ENCODE measurements at places on chromosomes 7 and 10.

DNA sequence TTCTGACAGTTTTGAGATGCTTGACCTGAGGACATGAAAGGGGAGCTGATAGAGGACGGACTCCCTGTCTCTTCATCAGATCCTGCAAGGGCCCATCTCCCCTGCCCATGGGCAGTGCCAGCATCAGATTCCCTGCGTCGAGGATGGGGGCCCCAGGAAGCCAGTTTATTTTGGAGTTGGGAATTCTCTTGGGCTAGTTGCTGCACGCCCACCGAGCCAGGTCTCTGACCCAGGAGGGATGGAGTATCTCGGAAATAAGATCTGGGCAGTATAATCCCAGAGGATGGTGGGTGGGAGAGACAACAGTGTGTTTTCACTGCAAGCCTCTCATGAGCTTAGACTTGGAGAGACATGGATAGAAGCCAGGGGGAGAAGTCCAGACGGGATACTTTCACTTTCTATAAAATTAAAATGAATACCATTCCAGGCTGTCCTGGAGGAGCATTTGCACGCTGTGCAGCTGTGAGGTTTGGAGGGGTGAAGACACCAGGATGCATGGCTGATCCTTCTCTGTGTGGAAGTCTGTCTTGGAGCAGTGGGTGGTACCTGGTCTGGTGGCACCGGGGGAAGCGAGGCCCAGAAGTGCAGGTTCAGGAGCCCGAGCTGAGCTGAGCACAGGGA lies 25.8 kb downstream of the DOCK1 start:
- no peak for DNase-seq

DNA sequence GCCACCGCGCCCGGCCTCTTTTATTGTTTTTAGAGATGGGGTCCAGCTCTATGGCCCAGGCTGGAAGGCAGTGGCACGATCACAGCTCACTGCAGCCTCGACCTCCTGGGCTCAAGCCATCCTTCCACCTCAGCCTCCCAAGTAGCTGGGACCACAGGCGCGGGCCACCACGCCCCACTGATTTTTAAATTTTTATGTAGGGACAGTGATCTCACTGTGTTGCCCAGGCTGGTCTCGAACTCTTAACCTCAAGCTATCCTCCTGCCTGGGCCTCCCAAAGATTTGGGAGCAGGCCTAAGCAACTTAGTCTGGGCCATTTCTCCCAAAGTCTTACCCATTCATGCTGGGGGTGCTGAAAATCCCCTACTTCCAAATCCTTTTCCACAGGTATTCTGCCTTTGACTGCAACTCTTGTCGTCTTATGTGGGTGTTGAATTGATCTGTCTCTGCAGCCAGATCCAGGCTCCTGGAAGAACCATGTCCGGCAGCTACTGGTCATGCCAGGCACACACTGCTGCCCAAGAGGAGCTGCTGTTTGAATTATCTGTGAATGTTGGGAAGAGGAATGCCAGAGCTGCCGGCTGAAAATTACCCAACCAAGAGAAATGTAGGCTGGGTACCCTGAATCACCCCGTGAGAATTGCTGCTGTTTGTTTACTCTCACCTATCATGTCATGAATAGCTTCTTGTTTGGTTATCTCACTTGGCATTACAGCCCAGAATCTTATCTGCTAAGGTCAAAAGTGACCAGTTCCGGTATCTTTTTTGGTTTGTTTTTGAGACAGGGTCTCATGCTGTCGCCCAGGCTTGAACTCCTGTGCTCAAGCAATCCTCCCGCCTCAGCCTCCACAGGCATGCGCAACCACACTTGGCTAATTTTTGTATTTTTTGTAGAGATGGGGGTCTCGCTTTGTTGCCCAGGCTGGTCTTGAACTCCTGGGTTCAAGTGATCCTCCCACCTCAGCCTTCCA lies 1.1 kb downstream of the ZDHHC4 start:
- DNase-seq = no peak

DNA sequence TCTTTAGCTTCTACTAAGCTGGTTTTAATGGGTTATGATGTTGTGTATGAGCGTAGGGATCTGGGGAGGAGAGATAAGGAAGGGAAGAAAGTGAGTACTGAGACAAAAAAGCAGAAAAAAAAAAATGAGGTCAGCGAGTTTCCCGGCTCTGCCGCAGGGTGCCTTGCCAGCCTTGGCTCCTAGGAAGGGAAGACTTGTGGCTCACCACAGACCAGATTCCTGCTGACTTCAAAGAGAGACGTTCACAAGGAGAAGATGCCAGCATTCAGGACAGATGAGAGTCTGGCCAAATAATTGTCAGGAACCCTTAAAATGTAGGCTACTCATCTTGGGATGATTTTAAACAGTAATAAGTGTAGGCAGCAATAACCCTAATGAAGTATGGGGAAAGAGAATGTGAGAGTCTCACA lies 11.4 kb upstream of the FAS start:
- no peak for DNase-seq

- DNase-seq = no peak
These were observed 238.3 kb upstream of the NFE2L3 start for GRCh38 chr7:25913598-25914224.

- no peak for DNase-seq
These were observed 9.4 kb downstream of the NUB1 start for GRCh38 chr7:151351027-151351426.

GRCh38 chr10:44850356-44850934 lies 60.7 kb upstream of the TMEM72 start:
- DNase-seq = no peak

GRCh38 chr7:149743476-149744255 lies 29.7 kb downstream of the ZNF467 start:
- DNase-seq = no peak

GRCh38 chr10:29667191-29667590 lies 32.4 kb upstream of the SVIL start:
- DNase-seq = no peak

DNA sequence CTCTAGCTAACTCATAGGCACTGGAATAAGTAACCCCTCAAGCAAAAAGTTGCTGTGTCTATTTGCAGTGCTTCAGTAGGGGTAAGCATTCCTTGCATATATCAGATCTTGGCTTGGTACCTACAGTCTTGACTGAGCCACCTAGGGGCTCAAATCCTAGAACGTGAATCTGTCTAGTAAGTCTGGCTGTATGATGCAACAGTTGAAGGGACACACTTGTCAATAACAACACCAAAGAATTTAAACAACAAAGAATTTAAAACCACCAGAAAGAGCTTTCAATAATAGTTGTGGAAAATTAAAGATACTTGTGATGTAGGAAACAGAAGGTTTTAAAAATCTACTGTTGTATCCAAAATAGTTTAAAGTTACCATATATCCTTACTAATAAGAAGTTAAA lies 65.4 kb downstream of the EBLN1 start:
- DNase-seq = no peak

GRCh38 chr7:86814661-86815379 lies 171.1 kb downstream of the GRM3 start:
- no peak for DNase-seq

- DNase-seq = no peak
These were observed 55.3 kb downstream of the ADCYAP1R1 start for GRCh38 chr7:31107106-31108090.

- DNase-seq = no peak
These were observed 47.8 kb upstream of the PPP2R2D start for GRCh38 chr10:131852823-131853609.

DNA sequence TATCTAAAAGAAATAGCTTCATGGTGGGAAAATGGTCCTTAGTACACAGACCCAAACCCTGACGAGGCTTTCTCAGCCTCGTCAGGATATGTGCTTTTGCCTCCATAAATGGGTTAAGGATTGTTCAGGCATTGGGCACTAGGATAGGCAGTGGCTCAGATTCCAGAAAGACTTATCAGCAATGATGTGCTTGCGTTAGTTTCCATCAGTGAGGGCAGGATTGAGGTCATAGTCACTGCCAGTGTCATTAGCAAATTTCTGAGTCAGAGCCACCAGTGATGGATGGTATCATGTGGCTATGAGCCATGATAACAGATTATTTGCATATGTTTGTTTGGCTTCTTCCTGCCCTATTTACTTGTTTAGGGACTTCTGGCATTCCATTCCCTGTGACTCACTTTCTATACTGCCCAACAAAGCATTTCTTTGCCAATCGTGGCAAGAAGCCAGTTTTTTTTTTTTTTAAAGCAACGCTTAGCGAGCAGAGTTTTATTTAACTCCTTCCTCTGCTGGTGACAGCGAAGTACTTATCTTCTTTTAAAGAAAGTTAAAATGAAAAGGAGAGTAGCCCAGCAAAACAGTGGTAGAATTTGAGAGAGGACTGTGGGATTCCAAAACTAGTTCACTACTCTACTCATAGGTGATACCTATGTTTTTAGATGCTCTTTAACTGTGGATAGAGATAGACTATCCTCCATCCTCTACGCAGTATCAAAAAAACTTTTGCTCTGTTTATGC lies 44.4 kb downstream of the MYPN start:
- DNase-seq = peak; percentile 79

DNA sequence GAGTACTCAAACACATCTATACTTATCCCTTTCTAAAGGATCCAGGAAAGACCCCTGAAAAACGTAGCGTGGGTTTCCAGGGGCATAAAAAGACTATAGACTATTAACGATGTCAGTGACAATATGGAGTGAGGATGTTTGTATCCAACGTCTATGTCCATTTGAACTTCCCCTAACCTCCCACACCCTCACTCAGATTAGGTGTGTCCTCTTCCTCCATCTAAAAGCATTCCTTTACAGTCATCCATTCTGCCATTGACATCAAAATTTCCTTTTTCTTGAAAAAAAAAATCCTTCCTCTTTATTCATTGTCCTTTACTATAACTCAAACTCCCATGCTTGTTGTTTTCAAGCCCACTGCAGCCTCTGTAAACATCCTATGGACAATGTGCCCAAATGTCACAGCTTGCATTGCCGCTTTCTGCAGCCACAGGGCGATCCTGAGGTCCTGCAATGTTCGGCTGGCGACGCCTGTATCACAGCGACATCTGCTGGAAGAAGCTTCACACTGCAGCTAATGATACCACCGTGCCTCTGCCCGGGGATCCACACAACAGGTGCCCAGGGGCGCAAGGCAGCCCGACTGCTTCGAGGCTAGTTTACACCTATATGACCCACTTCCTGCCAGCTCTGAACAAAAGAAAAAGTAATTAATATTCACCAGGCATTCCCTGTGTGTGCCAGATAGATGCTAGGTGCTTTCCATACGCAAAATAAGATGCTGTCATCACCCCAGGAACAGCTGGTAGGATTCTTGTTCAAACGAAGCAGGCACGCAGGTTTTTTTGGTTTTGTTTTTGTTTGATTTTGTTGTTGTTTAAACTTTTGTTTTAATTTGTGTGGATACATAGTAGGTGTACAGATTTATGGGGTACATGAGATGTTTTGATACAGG lies 267.9 kb upstream of the GHITM start:
- DNase-seq = peak; percentile 48

GRCh38 chr10:89235073-89235798 lies 16.3 kb downstream of the LIPA start:
- no peak for DNase-seq

DNA sequence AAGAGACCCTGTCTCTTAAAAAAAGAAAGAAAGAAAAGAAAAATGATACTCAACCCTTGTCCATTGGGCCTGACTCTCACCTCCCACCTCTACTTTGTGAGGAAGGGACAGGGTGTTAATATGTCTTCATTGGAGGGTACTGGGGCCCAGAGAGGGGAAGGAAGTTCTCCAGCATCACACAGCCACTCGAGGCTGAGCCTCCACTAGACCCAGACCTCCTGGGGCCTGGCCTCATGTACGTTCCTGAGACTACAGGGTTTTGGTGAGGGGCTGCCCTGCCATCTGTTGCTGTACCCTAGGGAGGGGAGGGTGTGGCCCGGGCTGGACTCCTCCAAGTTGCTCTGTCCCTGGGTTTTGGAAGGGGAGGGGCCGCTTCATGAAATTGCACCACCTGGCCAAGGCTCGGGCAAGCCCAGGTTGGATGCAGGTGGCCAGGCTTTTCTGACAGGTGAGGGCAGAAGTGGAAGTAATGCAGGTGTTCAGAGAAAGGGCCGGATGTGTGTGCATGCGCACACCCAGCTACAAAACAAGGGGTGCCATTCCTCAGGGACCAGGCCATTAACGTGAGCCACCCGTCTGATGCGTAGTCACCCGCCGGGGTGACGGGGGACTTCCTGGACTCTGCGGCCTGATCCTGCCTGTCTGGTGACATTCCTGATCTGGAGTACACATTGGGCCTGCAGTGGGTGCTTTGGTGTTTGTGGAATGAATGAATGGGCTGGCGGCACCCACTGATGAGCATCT lies 21.7 kb downstream of the GTF2IRD1 start:
- DNase-seq = peak; percentile 52

DNA sequence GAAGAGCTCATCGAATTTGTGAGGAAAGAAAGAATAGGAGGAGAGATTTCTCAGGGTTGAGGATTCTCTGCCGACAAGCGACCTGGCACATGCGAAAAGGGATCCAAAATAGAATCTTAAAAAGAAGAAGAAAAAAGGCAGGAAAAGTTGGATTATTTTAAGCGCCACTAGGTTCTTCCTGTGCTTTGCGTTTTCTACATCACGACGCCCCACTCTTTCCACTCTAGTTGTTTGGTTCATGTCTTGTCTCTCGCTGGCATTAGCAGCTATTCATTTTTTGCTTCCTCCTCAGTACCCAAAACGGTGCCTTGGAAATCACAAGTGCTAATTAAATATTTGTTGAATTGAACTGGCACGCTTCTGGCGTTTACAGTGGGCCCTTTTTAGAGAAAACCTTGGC lies 674 bp upstream of the FRA10AC1 start:
- DNase-seq = no peak

DNA sequence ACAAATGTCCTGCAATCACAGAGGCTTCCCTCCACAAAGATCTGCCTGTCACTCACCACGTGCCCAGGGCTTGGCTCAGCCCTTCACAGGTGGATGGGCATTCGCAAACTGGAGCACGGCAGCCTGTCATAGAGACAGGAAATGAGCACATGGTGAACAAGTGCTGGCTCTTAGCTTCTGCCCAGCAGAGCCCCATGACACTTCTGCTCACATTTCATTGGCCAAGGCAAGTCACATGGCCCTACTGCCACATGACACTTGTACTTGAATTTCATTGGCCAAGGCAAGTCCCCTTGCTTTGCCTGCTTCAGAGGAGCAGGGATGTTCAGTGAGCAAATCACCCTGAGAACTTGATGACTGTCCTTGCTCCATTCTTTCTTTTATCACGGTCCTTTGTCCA lies 110.8 kb upstream of the PPP2R2D start:
- DNase-seq = no peak

DNA sequence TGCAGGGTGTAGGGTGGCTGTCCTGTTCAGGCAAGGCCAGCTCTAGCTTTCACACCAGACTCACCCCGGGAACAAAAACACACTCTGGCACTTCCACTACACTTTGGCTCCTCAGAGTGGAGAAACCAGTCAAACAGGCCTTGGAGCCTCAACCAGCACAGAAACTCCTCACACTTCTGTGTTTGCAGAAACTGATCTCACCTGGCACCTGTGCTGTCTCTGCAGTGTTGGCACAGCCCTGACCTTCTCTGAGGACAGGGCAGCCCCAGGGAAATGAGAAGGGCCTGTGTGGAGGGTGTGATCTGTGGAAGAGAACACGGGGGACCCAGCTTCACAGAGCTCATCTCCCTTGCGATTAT lies 4.1 kb upstream of the CALML5 start:
- peak; percentile 82 for DNase-seq

DNA sequence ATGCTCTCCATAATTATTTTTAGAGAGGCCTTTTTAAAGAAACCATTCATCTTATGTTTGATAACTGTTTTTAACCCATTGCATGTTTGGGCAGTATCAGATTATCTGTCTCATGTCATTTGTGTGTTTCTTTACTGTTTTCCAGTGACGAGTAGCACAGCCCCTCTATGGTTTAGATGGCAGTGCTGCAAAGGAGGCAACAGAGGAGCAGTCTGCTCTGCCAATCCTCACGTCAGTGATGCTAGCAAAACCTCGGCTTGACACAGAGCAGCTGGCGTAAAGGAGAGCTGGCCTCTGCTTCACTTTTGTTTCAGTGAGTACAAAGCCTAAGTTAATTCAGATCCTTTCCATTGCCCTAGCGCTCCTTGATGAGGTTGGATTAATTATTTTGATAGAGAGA lies 80.4 kb upstream of the GARIN1A start:
- DNase-seq = no peak
